ENCODE measurements at places on chromosomes 7 and 10.

DNA sequence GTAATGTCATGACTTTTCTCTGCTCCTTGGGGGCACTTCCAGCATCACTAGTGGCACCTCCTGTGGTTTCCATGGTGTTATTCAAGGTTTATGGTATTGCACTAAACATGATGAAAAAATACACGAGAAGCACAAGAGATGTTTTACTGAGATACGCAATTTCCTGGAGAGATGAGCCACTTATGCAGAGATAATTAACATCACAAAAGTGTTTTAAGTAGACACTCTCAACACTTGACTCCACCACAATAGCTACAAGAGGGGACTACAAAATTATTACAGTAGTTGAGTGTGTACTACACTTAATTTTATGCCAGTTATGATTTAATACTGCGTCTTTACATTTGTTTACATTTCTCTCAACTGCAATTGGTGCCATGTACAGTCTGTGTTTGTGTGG lies 906.7 kb downstream of the DNAJB9 start:
- DNase-seq = no peak
- no peaks in the 10 kb centered on the region for H3K36me3 ChIP-seq
- no peaks in the 10 kb centered on the region for H3K27me3 ChIP-seq
- H3K4me3 ChIP-seq = no peak overlapping the region
- no peaks in the 10 kb centered on the region for H3K4me1 ChIP-seq

DNA sequence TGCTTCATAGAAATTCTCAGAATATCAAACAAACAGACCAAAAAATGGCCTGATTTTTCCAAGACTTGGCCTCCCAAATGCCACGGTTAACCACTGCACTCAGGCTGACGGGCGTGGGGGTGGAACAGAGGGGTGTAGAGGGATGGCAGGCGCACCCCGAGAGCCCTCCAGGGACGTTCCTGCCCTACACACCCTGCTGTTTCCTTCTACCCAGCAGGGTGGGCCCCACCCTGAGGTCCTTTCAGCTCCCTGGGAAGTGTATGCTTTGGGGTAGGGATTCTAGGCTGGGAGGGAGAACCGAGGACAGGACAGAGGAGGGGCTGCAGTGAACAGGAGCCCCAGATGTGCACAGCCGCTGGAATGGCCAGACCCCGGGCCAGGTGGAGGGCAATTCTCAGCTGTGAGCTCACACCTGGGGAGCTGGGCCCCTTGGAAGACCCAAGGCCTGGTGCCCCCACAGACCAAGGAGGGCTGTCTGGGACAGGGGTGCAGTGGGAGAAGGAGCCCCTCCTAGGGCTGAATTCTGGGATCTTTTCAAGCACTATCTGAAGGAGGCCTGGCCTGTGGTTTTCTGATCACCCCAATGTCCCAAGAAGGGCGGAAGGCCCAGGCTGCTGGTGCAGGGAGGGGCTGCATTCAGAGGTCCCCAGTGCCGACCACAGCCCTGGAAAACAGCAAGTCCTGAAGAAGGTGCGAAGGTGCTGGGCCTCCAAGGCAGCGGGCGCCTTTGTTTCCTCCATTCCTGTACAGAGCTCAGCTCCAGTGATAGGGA lies 32.9 kb upstream of the INPP5A start:
- no peak for DNase-seq
- H3K27me3 ChIP-seq = no peaks in the 10 kb centered on the region
- no peaks in the 10 kb centered on the region for H3K36me3 ChIP-seq

DNA sequence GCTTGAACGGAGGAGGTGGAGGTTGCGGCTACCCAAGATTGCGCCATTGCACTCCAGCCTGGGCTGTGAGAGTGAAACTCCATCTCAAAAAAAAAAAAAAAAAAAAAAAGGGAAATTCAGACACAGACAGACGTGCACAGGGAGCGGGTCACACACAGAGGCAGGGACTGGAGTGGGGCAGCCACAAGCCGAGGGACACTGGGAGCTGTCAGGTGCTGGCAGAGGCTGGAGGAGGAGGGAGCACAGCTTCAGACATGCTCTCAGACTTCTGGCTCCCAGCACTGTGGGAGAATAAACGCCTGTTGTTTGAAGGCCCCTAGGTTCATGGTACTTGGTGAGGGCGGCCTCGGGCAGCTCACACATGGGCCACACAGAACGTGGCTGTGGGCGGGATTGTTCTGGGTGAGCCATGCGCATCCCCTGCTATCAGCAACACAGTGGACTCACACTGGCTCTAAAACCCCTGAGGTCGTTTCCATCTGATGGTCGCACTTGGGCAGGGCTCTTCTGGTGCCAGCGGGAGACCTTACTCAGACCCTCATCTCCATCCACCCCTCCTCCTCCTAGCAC lies 375.9 kb downstream of the DNAJB6 start:
- DNase-seq = no peak
- H3K36me3 ChIP-seq = no peaks in the 10 kb centered on the region
- peaks cover 2% of the 10 kb centered on the region for H3K27me3 ChIP-seq
- H3K4me3 ChIP-seq = no peak overlapping the region
- no peak overlapping the region for H3K27ac ChIP-seq

- peaks cover 3% of the 10 kb centered on the region for H3K4me1 ChIP-seq
- no peaks in the 10 kb centered on the region for H3K36me3 ChIP-seq
- DNase-seq = no peak
- no peak overlapping the region for H3K4me3 ChIP-seq
- no peak overlapping the region for H3K27ac ChIP-seq
These were observed 104.7 kb downstream of the PARD3 start for GRCh38 chr10:34710391-34710751.

GRCh38 chr10:108894402-108895301 lies 1028.7 kb downstream of the XPNPEP1 start:
- H3K27ac ChIP-seq = no peak overlapping the region
- H3K4me1 ChIP-seq = no peaks in the 10 kb centered on the region
- H3K36me3 ChIP-seq = no peaks in the 10 kb centered on the region

Measured in H1 (cell line).